ENCODE measurements at places on chromosomes 1 and 21.

DNA sequence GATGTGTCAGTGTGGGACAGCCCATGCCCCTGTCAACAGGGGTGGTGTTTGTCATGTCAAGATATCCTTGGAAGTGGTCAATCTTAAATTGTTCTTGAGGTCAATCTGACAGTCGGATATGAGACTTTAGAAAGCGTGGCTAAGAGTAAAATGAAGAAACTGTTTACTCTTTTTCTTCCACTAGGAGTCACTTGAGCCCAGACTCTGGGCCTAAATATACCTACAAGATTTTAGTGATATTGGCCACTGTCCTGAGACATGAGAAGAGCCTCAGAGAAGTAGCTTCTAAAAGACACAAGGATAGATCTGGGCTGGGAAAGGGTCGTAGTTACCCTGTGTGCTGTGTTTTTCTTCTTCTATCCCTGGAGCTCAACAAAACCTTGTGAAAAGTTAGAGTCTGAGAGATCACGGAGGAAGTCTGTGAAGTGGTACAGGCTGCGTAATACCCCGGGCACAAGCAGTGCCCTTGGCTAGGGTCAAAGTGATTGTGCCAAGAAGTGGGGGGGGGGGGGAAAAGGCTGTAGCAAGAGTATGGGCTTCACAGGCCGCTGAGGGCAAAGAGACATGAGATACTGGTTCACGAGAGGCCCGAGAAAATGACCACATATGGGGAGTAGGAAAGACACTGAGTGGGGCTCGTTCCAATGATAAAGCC is 355.2 kb upstream of the GREM2 start:
- no peak for DNase-seq

DNA sequence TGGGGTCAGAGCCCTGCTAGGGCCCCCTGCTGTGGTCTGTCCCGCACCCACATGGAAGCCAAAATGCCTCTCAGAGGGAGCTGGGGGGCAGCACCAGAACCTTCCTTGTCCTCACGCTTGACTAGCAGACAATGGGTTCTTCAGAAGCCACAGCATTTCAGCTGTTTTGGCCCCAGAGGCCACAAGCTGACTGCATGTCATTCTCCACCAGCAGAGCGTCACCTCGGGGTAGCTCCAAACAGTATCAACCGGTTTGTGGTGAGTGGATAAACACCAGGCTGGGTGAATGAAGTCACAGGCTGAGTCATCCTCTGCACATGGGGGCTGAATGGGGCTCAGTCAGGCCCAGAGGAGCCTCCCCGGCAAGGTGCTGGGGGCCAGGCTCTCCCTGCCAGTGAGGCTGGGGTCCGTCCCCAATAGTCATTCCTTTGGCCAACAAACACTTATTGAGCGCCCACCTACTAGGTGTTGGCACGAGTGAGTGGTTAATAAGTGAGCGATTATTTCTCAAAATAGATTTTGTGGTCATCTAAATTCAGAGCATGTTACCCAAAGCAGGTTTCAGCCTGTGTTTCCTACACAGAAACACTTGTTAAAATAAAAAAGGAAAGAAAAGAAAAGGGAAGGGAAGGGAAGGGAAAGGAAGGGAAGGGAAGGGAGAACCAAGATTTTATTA is 9.1 kb downstream of the OLIG1 start:
- no peak for DNase-seq

DNA sequence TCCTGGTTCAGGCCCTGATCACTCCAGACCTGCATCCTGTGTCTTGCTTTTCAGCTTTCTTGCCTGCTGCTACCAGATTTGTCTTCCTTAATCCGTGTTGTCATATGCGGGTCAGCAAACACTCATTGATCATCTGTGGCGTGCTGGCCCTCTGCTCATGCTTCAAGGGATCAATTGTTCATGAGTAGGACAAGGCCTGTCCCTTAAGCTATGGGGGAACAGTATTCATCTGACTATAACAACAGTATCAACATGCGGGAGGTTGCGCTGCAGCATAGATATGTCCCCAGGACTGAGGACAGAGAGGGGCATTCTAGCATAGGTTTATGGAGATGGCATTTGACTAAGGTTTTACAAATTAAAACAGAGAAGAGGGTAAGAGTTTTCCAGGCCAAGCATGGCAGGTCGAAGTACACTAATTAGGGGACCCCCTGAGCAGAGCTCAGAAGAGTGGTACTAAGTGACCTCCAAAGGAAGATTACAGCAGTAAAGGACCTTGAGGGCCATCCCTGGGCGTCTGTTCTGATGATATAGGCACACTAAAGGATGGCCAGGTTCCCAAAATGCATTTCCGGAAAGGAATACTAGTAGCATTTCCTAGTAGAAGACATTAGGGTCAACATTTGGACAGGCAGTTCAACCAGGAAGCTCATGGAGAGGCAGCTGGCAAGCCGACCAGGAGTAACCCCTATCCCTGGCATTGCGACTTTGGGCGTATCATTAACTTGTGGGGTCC is 811 bp upstream of the ZNF672 start:
- no peak for DNase-seq

DNA sequence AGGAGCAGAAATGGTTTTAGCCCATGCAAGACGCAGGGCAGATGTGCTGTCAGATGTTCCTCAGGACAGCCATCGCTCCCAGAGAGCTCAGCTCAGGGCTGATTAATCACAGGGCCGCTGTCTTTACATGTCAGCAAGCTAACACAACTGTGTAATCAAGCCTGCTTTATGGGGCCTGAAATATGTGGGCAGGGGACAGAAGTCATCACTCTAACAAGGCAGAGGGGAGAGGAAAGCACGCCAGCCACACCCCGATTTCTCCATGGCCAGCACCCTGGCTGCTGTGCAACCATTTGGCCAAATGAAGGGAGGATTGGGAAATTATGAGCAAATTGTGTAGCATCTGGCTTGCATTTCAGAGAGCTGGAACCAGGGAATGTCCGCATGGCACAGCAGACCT is 368.8 kb downstream of the NPHP4 start:
- no peak for DNase-seq

- DNase-seq = no peak
Measured at GRCh38 chr1:6200188-6200809, 904 bp upstream of the RPL22 start.

- DNase-seq = no peak
Measured at GRCh38 chr1:246147524-246148461, 359.3 kb downstream of the SMYD3 start.

DNA sequence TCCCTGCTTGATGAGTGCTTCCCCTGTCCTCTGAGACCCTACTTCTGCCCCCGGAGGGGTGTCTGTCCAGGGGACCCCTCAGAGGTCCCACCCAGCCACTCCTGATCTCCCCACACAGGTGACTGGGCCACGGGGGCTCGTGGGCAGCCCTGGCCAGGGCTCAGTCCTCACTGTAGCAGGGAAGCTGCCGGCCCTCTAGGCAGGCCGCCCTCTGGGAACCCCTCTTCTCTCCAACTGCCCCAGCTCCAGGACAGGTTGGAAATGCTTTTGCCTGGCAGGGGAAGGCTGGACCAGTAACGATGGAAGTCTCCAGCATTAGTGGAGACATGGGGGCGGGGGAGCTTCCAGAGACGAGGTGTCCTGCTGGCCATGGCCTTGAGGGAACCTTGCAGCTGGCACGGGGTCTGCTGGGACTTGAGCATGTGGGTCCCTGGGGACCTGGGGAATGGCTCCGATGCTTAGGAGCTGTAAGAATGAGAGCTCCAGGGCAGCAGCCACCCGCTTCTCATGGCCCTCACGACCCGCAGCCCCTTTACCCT is 3.1 kb upstream of the FNDC10 start:
- DNase-seq = no peak

DNA sequence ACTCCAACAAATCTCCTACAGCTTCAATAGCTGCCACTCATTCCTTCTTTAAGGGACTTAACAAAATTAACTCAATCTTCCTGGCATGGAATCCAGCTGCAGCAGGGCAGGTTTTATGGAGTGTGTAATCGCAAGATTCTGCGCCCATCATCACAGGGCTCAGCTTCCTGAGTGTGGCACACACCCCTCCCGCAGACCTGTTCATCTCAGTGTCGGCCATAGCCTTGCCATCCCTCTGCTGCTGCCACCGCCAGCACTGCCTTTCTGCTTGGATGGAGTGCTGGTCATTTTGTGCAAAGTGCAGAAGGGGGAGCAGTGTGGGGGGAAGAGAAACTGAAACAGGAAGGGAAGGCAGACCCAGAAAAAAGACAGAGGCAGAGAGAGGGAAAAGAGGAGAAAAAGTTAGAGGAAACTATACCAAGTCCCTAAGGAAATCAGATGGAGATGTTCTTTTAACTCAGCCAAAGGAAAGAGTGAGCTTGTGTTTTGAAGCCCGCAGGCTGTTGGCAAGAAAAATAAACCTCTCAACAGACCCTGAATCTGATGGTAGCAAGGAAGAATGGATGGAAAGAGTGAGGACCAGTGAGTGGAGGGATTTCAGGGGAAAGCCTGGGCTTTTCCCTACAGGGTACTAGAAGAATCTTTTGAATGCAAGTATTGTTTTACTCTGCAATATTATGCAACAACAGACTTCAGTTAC is 324.2 kb downstream of the SEC16B start:
- no peak for DNase-seq

Data from activated CD8-positive, alpha-beta memory T cell treated with anti-CD3 and anti-CD28 coated beads for 48 hours (primary cell).